ENCODE measurements at places on chromosomes 5 and 9.

- DNase-seq, result no peak
Observed at GRCh38 chr9:73034962-73035361, 82.1 kb upstream of the ALDH1A1 start.

GRCh38 chr9:135009051-135009560 is 78.4 kb upstream of the OLFM1 start:
- DNase-seq, result no peak

DNA sequence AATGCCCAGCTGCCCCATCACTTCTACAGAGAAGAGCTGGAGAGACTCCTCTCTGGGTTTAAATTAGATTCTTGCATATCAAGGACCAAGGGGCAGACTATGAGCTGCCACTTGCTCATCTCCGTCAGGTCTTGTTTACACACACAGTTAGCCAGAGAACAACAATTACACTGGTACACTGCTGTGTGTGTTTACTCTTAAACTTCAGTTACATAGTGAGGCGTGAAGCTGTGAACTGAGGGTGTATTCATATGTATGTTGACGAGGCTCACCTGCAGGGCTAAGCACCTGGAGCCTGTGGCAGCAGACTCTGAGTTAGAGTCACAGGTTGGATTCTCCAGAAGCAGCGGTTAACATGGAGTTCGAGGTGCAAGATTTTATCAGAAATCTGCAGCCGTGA is 155.4 kb upstream of the ANKH start:
- no peak for DNase-seq

- DNase-seq, result no peak
Observed at GRCh38 chr9:134458207-134459108, 132.2 kb downstream of the RXRA start.

- no peak for DNase-seq
Observed at GRCh38 chr9:108704156-108704852, 151.5 kb downstream of the ACTL7B start.

GRCh38 chr5:142046191-142046590 is 33.4 kb upstream of the GNPDA1 start:
- no peak for DNase-seq

DNA sequence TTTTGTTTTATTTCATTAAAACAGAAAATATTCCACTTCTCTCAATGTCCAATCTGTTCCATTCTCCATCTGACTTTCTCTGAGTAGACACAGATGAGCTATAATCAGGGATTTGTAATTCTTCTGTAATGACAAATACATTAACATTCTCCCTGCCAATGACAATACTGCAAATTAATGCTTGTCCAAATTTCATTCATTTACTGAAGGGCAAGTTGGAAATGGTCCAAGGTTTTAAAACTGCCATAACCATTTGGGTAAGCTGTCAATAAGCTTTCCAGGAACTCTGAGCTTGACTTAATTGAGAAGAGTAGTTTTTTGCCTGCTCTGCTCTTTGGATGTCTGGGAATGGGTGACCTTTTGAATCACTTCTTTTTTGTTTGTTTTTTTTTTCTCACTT is 253.5 kb downstream of the DMRTA1 start:
- no peak for DNase-seq

DNA sequence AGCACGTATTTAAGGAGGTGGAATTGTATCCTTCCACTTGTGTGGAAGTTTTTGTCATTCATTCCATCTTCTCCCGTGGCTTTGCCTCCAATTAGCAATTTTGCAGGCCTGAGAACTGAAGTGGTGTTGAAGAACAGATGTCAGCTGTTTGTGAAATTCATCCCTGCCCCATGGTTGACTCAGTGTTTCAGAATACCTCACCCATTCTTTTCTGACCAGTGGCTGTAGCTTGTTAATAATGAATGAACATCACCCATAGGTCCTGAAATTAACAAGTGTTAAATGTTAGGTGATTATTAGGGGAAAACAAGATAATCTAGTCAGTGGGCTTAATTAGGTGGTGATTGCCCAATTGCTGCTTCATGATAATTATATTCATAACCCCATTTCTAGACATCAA is 11.7 kb downstream of the ZNF462 start:
- no peak for DNase-seq

- no peak for DNase-seq
Observed at GRCh38 chr5:4730279-4730678, 409.9 kb upstream of the ADAMTS16 start.
